ENCODE measurements at places on chromosomes 2 and 18.
A peak's percentile ranks its signal among the peaks of the same experiment; 100 is the strongest.

DNA sequence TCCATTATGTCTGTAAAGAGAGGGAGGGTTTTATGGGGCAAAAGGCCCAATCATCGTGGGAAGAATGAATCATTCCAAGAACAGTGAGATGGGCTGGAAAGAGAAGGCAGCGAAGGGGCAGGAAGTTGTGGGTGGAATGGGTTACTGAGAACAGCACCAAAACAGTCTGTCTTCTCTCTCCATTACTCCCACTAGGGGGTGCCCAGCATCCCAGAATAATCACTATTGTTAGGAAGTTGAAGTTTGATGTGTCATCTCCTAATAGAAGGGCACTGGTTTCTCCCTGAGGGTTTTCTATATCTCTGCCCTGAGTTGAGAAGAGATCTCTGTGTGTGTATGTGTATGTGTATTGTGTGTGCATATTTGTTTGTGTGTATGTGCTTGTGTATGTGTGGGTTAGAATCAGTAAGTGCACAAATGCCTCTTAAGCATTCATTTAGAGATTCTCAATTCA, 76.6 kb upstream of the MAP4K3 start:
- H3K27me3 ChIP-seq, result no peaks in the 10 kb centered on the region
- H3K27ac ChIP-seq, result peak overlapping the region; percentile 72
- no peak overlapping the region for H3K4me3 ChIP-seq

DNA sequence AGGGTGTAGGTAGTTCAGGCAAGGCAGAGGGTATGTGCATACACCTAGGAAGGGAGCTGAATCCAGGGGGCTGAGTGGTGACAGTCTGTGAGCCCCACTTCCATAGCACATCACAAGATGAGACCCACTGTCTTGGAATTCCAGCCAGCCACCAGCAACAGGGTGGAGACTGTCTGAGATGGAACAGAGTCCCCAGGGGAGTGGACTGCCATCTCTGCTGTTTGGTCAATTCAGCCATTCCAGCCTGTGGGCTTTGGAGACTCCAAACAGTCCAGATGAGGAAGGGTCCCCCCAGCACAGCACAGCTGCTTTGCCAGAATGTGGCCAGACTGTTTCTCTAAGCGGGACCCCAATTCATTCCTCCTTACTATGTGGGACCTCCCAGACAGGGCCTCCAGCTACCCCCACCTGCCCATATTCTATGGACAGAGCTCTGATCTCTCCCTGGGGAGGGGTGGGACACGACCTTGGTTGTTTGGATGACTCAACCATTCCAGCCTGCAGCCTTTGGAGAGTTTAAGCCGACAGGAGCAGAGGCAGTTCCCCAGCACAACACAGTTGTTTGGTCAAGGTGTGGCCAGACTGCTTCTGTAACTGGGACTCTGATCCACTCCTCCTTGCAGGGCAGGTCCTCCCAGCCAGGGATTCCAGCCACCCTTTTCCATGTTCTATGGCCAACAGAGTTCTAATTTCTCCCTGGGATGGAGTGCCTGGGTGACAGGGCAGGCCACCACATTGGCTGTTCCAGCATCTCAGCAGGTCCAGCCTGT, 178.0 kb downstream of the RND3 start:
- H3K4me1 ChIP-seq, result no peaks in the 10 kb centered on the region
- H3K36me3 ChIP-seq, result no peaks in the 10 kb centered on the region
- H3K27ac ChIP-seq, result no peak overlapping the region
- H3K4me3 ChIP-seq, result no peak overlapping the region

DNA sequence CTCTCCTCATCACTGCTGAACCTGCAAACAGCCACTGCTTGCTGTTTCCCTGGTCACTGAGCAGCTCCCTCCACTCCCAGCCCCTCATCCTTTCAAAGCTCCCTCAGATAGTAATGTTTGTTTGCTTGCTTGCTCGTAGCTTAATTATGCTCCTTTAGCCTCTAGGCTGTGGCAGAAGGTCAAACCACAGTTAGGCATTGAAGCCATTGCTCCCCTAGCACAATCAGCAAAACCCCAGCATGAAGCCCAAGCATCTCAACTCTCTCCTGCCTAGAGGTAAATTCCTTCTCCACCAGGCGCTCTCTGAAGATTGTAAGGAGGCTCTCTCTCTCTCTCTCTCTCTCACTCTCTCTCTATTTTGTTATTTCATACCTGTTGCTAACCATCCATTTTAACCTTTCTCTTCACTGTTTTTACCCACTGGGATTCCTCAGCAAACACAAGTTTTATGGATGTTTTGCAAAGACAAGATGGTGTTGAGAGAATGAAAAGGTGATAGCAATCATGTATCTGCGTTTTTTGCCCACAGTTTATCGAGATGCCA, 135.9 kb upstream of the HNRNPA3 start:
- no peak overlapping the region for H3K4me3 ChIP-seq
- H3K27ac ChIP-seq, result no peak overlapping the region
- H3K4me1 ChIP-seq, result no peaks in the 10 kb centered on the region
- no peaks in the 10 kb centered on the region for H3K27me3 ChIP-seq
- no peaks in the 10 kb centered on the region for H3K36me3 ChIP-seq

GRCh38 chr2:206474099-206474498, 30.8 kb downstream of the ADAM23 start:
- H3K27ac ChIP-seq, result no peak overlapping the region
- no peaks in the 10 kb centered on the region for H3K27me3 ChIP-seq

DNA sequence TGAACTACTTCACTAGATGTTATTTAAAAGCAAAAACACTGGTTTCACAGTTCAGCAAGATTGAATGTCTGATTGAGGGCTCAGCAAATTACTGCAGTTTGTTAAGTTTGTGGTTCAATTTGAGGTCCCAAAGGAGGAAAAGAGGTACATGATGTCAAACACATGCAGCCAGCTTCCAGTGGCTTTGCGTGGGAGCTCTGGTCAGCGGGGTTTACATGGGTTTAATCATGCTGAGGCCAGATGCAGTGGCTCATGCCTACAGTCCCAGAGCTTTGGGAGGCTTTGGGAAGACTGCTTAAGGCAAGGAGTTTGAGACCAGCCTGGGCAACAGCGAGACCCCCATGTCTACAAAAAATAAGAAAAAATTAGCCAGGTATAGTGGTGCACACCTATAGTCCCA, 111.5 kb downstream of the MAPK4 start:
- no peaks in the 10 kb centered on the region for H3K36me3 ChIP-seq
- no peak for DNase-seq
- H3K27ac ChIP-seq, result no peak overlapping the region
- no peak overlapping the region for H3K4me3 ChIP-seq
- no peaks in the 10 kb centered on the region for H3K4me1 ChIP-seq

DNA sequence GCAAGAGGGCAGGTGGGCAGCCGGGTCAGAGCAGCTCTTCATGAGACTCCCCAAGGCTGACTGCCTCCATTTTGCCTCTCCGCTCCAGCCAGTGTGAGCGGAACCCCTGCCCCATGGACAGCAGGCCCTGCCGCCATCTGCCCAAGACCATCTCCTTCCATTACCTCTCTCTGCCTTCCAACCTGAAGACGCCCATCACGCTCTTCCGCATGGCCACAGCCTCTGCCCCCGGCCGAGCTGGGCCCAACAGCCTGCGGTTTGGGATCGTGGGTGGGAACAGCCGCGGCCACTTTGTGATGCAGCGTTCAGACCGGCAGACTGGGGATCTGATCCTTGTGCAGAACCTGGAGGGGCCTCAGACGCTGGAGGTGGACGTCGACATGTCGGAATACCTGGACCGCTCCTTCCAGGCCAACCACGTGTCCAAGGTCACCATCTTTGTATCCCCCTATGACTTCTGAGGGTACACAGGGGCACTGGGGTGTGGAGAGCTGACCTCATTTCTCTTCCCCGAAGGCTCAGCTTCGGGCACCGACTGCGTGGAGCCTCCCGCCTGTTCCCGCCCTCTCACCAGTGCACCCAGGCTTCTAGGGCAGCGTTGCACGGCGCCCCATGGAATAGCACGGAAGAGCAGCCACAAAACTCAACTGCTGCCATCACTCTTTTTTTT, 49.0 kb downstream of the FBLN7 start:
- no peak for DNase-seq
- no peak overlapping the region for H3K27ac ChIP-seq
- no peak overlapping the region for H3K4me3 ChIP-seq
- H3K27me3 ChIP-seq, result peaks cover 10% of the 10 kb centered on the region
- no peaks in the 10 kb centered on the region for H3K4me1 ChIP-seq

- no peaks in the 10 kb centered on the region for H3K27me3 ChIP-seq
- no peak for DNase-seq
- H3K27ac ChIP-seq, result no peak overlapping the region
These were observed 114.4 kb downstream of the AGPS start for GRCh38 chr2:177506998-177507397.

DNA sequence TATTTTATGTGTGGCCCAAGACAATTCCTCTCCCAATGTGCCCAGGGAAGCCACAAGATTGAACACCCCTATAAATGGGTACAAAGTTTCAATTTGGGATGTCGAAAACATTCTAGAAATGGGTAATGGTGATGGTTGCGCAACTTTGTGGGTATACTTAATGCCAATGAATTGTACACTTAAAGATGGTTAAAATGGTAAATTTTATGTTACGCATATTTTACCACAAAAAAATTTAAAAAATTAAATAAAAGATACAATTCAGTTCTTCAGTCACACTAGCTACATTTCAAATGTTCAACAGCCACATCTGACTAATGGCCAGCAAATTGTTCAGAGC, 34.9 kb downstream of the MYCN start:
- H3K27ac ChIP-seq, result no peak overlapping the region
- no peaks in the 10 kb centered on the region for H3K4me1 ChIP-seq
- H3K27me3 ChIP-seq, result no peaks in the 10 kb centered on the region
- H3K4me3 ChIP-seq, result no peak overlapping the region
- no peak for DNase-seq
- H3K36me3 ChIP-seq, result no peaks in the 10 kb centered on the region

DNA sequence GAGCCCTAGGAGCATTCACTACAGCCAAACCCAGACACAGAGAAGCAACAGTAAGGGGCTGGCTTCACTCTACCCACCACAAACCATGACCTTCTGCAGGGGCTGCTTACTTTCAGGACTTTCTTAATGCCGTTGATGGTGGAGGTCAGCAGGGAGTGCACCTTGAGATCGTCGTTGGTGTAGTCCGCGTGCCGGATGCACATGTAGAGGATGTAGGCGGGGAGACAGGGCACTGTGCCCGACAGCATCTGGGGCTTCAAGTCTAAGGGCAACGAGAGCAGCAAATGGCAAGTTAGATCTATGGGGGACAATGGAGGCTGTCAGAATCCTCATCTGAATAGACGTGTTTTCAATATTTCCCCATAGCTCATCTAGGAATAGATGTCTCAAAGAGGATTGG, 29.8 kb upstream of the ACAA2 start:
- no peaks in the 10 kb centered on the region for H3K27me3 ChIP-seq
- H3K36me3 ChIP-seq, result no peaks in the 10 kb centered on the region
- H3K4me1 ChIP-seq, result peaks cover 20% of the 10 kb centered on the region
- no peak overlapping the region for H3K4me3 ChIP-seq
- no peak for DNase-seq
- H3K27ac ChIP-seq, result no peak overlapping the region

DNA sequence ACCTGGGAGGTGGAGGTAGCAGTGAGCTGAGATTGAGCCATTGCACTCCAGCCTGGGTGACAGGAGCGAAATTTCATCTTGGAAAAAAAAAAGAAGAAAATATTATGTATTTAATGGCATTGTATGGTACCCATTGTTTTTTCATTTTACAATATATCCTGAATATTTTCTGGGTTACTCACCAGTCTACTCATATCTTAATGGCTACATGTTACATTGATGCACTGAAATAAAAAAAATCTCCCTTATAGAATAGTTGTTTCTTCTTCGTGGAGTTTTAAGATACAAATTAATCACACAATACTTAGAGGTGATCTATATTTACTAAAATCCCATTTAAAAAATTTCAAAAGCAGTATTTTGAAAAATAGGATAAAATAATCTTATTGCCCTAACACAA, 66.3 kb upstream of the XPO1 start:
- H3K27me3 ChIP-seq, result no peaks in the 10 kb centered on the region
- no peaks in the 10 kb centered on the region for H3K4me1 ChIP-seq
- no peak overlapping the region for H3K27ac ChIP-seq
- DNase-seq, result no peak
- no peak overlapping the region for H3K4me3 ChIP-seq

DNA sequence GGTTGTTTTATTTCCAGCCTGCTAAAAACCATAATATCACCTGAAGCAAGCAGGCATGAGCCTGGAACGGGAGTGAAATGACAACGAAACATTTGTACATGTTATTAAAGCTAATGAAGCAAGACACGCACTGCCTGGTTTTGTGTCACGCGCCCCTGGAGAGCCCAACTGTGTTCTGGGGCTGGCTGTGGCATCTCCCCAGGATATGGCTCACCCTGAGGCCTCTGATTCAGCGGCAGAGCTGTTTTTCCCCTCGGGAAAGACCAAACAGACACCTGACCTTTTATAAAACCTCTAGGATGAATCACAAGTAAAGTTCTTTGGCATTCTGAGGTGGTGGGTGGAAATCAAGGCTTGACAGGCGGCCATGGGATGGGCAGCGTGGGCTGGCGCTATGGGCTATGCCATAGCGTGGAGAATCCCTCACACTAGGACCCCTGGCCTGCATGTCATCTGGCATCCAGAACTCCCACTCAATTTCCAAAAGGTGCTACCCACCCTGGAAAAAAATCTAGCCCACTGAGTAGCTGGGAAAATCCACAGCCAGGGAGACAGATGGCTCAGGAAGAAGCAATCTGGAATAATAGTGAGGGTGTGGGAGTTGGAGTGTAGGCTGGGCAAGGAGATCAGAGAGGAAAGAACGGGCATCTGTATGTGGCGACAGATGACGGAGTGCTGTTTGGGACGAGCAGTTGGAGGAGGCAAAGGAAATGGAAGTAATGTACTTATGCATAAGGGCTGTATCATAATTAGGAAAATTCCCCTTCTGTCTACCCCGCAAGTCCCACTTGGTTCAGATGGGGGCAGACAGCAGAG, 262.0 kb downstream of the AFF3 start:
- H3K4me3 ChIP-seq, result no peak overlapping the region
- DNase-seq, result peak; percentile 32
- peak overlapping the region; percentile 84 for H3K27ac ChIP-seq
- no peaks in the 10 kb centered on the region for H3K36me3 ChIP-seq
- H3K27me3 ChIP-seq, result no peaks in the 10 kb centered on the region
- peaks cover 42% of the 10 kb centered on the region for H3K4me1 ChIP-seq

DNA sequence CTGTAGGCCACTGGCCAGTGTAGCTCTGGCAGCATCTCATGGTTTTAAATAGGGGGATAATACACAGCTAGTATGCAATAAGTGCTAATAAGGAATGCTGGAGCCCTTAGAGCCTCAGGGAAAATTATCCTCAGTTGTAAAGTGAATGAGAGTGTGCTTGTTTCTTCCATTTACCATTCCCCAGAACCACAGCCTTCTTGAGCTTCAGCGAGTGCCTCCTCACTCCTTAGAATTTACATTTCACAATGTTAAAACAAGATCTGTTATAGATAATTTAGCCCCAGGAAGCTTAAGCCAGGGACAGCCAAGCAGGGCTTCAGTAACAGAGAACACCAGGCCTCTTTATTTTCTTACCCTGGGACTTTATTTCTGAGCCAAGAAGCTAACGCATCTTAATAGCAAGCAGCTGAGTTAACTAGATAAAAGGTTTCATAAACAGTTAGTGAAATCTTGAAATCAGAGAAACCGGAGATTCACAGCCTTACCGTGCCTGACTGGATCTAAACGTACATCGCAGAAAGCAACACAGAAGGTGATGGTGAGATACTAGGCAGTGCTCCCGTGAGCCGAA, 535.2 kb downstream of the TDRD15 start:
- DNase-seq, result no peak
- H3K4me1 ChIP-seq, result no peaks in the 10 kb centered on the region
- H3K27ac ChIP-seq, result no peak overlapping the region
- no peaks in the 10 kb centered on the region for H3K27me3 ChIP-seq
- no peak overlapping the region for H3K4me3 ChIP-seq

- H3K4me3 ChIP-seq, result no peak overlapping the region
- H3K4me1 ChIP-seq, result peaks cover 27% of the 10 kb centered on the region
- no peaks in the 10 kb centered on the region for H3K27me3 ChIP-seq
- H3K36me3 ChIP-seq, result no peaks in the 10 kb centered on the region
These were observed 205.4 kb downstream of the KLHL29 start for GRCh38 chr2:23590241-23590869.

Data from SJSA1 (cell line).